Activated T-cell treated with anti-CD3 and anti-CD28 coated beads for 4 hours (primary cell): ENCODE measurements at places on chromosomes 2 and 18.

GRCh38 chr2:64794426-64794995 lies 140.8 kb upstream of the SERTAD2 start:
- no peak for DNase-seq

DNA sequence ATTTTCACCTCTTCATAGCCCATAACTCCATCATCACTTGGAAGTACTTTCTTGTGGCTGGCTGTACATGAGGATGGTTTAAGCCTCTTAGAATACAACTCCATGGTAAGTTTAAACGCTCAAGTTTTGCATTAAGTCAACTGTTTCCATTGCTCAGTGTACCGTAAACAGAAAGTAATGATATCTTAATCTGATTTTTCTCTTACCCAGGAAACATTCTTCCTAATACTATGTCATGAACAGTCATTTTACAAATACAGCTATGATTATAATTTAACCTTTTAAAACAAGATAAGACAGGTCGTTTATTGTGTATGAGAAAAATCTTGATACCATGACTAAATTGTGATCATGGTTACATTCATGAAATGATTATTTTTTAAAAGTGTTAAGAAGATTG lies 11.6 kb upstream of the DYNC2LI1 start:
- no peak for DNase-seq

DNA sequence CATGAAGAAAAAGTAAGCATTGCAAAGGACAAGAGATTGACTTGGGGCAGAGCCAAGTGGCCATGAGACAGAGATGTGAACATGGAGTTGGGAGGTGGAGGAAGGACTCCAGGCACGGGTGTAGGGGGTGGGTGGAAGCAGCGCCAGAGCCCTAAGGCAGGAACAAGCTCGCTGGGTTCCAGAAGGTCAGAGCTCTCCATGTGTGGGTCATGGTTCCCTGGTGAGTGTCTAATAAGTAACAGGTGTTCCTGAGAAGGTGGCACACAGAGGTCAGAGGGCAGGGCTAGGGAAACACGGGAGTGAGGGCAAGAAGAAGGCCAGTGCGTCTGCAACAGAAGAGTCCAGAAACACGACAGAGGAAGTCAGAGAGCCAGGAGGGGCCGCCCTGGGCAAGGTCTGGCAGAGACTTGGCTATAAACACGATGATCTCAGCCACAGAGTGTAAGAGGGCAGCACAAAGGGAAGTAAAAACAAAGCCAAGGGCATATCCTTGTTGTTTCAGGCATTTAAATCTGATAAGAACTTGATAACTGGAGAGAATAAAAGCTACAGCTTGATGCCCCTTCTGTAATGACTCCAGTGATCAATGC lies 260.8 kb downstream of the TGIF1 start:
- no peak for DNase-seq

GRCh38 chr2:134590679-134591078 lies 128.1 kb downstream of the TMEM163 start:
- DNase-seq = no peak

- DNase-seq = no peak
Measured at GRCh38 chr2:71546275-71546638, 92.9 kb downstream of the DYSF start.

DNA sequence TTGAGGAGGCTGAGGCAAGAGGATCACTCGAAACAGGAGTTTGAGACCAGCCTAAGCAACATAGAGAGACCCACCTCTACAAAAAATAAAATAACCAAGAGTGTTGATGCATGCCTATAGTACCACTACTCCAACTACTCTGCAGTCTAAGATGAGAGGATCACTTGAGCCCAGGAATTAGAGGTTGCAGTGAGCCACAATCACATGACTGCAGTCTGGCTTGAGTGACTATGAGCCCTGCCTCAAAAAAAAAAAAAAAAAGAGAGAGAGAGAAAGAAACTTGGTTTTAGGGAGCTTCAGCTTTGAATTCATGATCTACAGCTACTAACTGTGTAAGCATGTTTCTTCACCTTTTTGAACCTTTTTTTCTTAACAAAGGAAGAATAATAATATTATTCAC lies 119.9 kb downstream of the HNMT start:
- DNase-seq = no peak

- no peak for DNase-seq
Measured at GRCh38 chr2:37090019-37090477, 5.7 kb downstream of the GPATCH11 start.

DNA sequence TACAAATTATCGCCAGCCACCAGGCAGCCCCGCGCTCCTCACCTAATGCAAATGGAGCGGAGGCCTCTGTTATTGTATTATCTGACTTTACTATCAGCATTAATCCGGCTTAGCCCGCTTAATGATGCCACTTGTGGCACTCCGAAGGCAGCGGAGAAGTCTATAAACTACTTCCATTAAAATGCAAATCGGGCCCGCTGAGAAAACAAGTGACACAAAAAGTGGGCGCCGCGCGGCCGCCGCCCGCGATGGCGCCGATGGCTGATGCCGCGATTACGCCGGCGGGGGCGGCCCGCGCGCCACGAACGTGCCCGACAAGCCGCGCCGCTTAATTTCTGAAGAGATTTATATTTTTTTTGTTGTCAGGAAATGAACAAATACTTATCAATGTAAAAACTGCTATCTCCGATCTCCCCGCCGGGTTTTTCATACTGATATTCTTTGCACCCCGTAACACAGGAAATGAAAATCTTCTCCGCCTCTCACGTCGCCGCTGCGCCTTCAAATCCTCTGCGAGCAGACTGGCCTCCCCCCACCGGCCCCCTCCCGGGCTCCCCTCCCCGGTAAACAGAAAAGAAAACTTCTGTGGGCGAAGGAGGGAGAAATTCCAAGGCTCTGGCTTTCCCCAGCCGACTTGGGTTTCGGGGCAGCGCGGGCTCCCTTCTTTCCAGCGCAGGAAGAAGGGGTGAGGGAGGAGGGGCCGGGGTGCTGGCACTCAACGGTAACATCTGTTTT lies 221.8 kb downstream of the INSIG2 start:
- DNase-seq = peak; percentile 39

- DNase-seq = no peak
Measured at GRCh38 chr18:58452454-58453166, 176.3 kb downstream of the ALPK2 start.

GRCh38 chr2:44615950-44616518 lies 254.3 kb downstream of the CAMKMT start:
- DNase-seq = no peak

GRCh38 chr2:178679891-178680290 lies 127.3 kb downstream of the TTN start:
- no peak for DNase-seq

- DNase-seq = no peak
Measured at GRCh38 chr2:207766697-207767460, 2.8 kb downstream of the FZD5 start.

- no peak for DNase-seq
Measured at GRCh38 chr2:99576775-99577174, 87.0 kb upstream of the REV1 start.

DNA sequence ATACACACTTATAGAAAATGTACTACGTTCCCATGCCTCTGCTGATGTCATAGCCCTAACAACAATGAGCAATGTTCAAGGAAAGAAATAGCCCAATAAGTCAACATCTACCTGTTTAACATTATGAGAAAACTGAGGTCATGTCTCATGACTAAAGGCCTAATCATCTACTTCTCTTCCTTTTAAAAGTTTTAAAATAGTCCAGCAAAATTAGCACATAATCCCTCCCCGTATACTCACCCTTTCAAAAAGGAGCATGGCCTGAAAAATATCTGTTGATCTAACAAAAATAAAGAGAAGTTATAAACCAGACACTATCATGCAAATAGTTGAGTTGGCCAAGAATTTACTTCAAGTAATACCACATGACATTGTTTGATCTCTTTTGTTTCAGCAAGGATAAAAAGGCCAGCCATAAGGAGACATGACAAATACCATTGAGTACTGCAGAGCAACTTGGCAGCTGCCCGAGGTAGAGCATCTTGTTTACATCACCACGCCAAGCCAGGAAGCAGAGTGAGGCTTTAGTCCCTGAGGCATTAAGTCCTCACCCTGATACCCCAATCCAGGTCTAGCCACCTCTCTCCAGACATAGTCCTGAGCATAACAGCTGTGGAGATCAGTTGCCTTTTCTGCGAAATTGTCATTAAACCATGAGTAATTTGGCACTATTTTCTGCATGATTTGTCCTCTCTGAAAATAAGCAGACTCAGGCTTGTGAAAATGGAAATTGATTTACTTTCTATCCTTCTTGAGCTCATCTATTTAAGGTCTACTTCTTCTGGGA lies 137.4 kb upstream of the ETAA1 start:
- DNase-seq = no peak
